SW 1271 (cell line): ENCODE measurements at places on chromosomes 12 and 14.

GRCh38 chr12:93857279-93857938 lies 180.2 kb downstream of the CRADD start:
- DNase-seq = no peak

DNA sequence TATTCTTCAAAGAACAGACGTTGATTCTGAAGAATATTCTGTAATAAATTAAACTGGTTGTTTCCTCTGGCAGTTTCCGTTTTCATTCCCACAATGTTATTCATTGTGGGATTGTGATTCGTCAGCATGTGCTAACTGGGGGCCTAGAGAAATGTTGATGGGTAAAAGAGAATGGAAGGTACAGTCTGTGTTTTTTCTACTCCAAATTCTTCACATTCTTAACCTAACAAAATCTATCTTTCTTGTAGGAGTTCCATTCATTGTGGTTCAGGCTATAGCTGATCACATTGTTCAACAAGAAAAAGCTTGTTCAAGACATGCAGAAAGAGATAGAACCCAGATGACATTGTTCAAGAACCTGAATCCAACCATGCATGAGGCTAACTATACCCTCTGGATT lies 5.9 kb downstream of the CD163 start:
- DNase-seq = no peak

GRCh38 chr14:51996148-51996746 lies 6.9 kb downstream of the RTRAF start:
- DNase-seq = no peak

GRCh38 chr14:55416866-55417265 lies 5.2 kb upstream of the ATG14 start:
- DNase-seq = no peak

DNA sequence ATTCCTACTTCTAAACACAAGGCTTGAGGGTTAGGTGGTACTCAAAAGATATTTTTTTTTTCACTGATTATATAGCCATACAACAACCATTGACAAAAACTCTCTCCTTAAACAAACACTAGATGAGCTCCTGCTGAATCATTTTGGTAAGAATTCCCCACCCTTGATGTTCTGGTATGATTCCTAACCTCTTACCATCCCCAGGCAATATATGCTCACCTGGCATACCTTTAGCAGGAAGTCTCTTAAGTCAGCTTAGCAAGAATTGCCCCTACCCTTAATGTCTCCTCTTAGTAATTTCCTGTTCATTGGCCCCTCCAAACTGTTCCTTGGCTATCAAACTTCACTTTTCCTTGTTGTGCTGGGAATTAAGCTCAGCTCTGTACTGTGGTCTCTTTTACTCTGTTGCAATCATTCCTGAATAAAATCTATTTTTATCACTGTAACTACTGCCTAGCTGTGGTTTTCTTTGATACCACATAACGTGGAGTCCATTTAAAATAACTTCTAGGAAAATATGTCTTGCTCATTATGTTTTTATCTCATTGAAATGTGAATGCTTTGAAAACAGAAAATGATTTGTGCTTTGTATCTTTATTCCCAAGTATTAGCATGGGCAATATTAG lies 712.6 kb downstream of the SLC16A7 start:
- DNase-seq = no peak
